ENCODE measurements at places on chromosomes 1 and 21.

DNA sequence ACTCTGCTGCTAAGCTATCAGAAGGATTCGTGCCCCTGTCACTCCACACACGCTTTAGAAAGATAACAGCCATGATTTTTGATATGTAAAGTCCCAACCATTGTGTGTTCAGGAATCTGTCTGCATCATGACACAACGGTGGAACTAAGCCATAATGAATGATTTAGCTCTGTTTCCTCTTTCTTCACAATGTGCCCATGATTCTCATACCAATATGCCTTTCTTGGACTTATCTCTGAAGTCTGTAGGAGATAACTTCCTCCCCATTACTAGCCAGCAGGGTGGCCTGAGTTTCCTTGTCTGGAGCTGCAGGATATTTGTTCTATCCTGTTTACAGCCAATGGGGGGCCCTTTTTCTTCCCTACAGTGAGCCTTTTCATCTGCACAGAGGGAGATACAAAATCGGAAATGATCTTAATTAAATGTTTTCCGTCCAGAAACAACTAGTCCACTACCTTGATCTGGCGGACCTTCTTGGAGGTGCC, 511.7 kb downstream of the USP25 start:
- no peak for DNase-seq

DNA sequence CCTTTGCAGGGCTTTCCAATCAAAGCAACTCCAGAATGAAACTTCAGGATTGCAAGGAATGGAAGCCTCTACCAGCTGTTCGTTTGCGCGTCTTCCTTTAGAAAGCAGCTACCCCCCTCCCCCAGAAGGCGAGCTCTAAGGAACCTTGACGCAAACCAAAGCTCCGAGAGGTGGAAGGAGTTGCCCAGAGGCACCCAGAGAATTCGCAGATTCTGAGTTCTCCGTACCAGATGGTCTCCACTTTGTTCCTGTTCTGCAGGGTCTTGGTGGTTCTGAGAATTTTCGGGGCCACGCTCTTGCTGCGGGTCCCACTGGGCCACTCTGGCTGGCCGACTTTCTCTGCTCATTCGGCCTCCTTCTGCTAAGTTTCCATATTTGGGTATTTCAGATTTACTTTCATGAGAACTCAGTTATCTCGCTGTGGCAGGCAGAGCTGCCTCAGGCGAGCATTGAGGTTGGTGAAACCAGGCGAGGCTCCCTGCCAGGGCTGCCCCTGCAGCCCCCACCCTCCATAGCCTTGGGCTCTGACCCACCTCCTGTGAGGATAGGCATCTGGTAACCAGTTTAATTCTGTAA, 801 bp downstream of the TRAF5 start:
- no peak for DNase-seq

- DNase-seq: no peak
Observed at GRCh38 chr21:42558368-42558767, 44.7 kb downstream of the SLC37A1 start.

GRCh38 chr1:48560116-48560515, 88.1 kb upstream of the SPATA6 start:
- no peak for DNase-seq

DNA sequence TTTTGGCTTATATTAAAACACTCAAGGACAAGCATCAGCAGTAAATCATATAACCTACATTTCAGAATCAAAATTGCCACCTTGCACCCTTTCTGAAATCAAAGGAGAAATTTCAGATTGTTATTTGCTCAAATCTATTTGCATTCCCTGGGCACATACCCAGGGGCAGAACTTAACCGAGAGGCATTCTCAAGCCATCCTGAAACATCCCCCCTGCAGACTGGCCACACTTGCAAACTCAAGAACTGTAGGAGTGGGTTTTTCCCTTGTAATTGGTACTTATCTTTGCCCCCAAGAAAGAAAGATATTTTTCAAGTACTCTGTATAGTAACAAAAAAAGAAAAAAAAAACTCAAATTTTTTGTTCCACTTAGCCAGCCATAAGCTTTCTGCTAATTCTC, 213.6 kb upstream of the ESRRG start:
- no peak for DNase-seq

- no peak for DNase-seq
Observed at GRCh38 chr1:109931911-109932636, 21.4 kb downstream of the CSF1 start.

GRCh38 chr1:9654834-9655723, 3.5 kb downstream of the PIK3CD start:
- no peak for DNase-seq

- DNase-seq: no peak
Observed at GRCh38 chr1:3320246-3321152, 134.0 kb upstream of the ARHGEF16 start.

DNA sequence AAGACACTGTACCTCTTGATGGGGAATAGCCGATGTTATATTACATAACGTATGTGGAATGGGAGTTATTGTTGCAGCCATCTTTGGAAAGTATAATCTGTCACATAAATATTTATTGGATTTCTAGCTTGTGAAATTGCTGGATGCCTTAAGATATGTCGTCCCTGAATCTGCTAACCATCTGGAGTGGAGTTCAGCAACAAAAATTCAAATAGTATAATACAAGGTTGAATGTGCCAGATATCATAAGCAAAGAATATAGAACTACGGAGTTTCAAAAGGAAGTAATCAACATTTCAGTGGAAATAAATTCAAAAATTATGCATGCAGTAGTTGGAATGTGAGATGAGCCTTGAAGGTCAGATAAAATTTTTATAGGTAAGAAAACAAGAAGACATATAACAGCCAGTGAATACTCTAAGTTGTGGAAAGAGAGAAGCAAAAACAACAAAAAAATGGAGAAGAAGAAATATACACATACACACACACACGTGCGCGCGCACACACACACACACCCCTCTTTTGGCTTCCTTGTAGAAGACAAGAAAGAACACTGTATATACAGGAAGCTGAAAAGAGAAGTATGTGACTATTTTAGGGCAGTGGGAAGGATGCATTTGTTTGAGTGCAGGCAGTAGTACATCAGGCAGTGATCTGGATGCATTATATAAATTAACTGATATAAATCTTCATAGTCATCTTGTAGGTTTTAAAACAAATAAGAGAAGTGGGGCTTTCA, 516.7 kb downstream of the KCNT2 start:
- DNase-seq: no peak

DNA sequence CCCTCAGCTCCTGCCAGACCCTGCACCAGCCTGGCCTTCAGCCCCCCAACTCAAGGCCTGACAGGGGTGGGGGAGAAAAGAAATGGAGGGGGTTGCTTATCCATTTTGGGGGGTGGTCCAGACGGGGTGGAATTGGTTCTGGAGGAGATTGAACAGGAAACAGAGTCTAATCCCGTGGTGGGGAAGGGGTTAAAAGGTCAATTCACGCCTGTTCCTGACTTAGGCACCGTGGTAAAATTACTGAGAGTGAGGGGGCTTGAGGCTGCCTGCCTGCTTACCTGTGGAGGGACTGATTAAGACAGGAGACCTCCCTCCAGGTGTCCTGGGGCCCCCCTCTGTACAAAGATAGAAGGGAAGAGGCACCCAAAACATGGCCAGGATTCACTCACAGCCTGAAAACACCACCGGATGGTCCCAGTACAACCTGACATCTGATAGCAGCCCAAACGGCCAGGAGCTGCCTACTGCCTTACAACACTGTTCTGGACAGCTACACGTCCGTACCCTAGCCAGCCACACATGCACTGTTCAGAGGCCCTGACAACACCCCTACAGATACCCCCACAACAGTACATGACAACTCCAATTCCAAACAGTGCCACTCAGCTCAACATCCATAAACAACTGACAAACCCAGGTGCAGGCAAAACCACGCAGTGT, 31.8 kb downstream of the AHDC1 start:
- no peak for DNase-seq

DNA sequence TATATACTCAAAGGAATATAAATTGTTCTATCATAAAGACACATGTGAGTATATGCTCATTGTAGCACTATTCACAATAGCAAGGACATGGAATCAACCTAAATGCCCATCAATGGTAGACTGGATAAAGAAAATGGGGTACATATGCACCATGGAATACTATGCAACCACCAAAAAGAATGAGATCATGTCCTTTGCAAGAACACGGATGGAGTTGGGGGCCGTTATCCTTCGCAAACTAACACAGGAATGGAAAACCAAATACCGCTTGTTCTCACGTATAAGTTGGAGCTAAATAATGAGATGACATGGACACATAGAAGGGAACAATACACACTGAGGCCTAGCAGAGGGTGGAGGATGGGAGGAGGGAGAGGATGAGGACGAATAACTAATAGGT, 16.0 kb upstream of the SGIP1 start:
- DNase-seq: no peak

DNA sequence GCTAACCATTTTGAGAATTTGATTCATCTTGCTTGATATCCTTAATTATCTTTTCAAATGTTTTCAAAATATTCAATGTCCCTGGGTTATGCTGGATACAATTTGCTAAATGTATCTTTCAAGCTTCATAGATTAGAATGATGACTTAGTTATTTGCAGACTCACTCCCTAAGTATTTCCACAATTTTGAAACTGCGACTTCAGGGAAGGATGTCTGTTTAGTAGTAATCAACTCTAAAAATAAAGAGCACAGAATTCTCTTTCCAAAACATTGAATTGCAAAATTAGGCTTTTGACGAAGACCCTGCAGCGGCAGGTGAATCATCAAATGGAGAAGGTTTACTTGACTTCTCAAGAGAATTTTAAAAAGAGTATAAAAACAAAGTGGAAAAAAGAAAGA, 14.2 kb downstream of the RGS1 start:
- DNase-seq: no peak

DNA sequence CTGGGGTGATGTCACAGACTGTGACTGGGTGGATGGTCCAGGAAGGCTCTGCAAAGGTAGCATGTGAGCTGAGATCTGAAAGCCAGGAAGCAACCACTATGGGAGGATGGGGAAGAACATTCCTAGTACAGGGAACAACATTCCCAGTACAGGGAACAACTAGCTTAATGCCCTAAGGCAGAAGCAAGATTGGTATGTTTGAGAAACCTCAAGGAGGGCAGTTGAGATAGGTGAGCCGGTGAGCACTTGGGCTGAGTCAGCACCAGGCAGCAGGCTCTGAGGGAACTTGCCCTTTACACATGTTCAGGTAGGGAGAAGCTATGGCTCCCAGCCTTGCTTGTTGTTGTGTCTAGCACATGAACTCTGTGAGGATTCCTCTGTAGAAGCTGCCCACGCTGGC, 24.2 kb upstream of the CACNA1E start:
- no peak for DNase-seq

GRCh38 chr1:30134466-30135217, 588.7 kb downstream of the MATN1 start:
- DNase-seq: no peak

DNA sequence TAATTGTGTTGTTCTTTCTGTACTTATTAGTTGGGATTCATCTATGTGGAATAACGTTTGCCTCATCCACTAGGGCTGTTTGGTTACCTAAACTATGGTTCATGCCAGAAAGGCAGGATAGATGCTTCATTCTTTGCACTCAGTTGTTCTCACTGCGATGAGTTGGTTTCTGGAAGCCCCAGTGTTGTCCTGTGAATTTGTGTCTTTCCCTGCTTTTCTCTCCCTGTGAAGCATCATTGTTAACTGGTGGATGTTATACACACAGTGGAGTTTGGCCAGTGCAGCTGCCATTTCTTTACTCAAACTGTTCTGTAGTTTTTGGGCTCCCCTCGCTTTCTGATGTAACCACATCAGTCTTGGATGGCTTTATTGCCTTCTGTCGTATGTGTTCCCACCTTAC, 143.6 kb upstream of the COL6A1 start:
- no peak for DNase-seq

GRCh38 chr1:6523566-6523965, 30.7 kb downstream of the NOL9 start:
- DNase-seq: no peak

- DNase-seq: no peak
Observed at GRCh38 chr1:66050123-66050522, 257.4 kb downstream of the PDE4B start.

- no peak for DNase-seq
Observed at GRCh38 chr1:31936278-31936980, 1.7 kb downstream of the PTP4A2 start.

GRCh38 chr1:51956528-51957509, 33.7 kb downstream of the RAB3B start:
- no peak for DNase-seq

DNA sequence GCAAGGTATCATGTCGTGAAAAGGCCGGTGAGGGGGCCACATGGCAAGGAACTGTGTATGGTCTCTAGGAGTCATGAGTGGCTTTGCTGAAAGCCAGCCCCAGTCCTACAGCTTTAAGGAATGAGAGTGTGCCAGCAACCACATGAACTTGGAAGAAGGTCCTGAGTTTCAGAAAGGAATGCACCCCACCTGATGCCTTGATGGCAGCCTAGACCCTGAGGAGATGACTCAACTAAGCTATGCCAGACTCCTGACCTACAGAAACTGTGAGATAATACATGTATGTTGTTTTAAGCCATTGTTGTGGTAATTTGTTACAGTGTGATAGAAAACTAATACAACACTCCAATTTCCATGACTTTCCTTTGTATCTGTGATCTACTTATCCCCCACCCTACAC, 33.5 kb upstream of the AKT3 start:
- DNase-seq: no peak

DNA sequence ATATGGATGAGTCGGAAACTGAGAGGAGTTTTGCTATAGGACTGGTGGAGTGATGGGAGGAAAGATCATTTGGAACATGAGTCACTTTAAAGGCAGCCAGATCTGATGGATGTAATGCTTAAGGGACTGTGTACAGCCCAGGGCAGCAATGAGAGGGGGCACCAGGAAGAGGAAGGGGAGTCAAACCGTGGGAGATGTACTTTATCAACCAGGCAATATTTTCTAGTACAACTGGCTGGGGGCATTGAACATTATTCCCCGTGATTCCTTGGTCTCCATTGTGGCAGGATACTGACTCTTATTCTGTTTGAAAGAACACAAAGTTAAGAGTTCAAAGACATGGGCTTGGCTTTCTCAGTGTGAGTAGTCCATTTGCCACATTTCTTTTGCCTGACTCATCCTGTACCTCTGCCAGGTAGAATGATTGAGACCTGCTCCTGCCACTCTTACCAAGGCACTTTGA, 268.2 kb upstream of the NR5A2 start:
- no peak for DNase-seq

DNA sequence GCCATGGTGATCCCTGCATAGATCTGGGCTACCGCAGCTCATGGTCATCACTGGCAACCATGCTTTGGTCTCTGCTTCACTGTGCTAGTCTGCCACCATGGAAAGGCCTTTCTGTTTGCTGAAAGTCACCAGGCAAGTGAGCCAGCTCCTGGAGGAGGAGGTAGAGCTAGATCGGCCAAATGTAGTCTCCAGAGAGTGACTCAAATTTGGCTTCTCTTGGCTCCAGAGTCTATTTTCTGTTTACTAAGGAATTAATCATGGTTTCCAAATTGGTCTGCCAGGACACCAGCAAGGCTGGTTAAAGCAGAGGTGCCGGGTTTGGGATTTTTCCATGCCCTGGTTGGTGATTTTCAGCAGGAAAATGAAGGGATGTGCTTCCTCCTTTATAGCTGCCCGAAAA, 52.7 kb upstream of the IVNS1ABP start:
- DNase-seq: no peak
